ENCODE measurements at places on chromosomes 1 and 21.

GRCh38 chr1:37274938-37275631 is 199.3 kb upstream of the ZC3H12A start:
- DNase-seq = no peak

- no peak for DNase-seq
These were observed 35.8 kb upstream of the PLXNA2 start for GRCh38 chr1:208279826-208280588.

GRCh38 chr1:29550119-29550841 is 314.0 kb downstream of the PTPRU start:
- DNase-seq = no peak

GRCh38 chr1:108747898-108748297 is 1.4 kb downstream of the STXBP3 start:
- DNase-seq = no peak

DNA sequence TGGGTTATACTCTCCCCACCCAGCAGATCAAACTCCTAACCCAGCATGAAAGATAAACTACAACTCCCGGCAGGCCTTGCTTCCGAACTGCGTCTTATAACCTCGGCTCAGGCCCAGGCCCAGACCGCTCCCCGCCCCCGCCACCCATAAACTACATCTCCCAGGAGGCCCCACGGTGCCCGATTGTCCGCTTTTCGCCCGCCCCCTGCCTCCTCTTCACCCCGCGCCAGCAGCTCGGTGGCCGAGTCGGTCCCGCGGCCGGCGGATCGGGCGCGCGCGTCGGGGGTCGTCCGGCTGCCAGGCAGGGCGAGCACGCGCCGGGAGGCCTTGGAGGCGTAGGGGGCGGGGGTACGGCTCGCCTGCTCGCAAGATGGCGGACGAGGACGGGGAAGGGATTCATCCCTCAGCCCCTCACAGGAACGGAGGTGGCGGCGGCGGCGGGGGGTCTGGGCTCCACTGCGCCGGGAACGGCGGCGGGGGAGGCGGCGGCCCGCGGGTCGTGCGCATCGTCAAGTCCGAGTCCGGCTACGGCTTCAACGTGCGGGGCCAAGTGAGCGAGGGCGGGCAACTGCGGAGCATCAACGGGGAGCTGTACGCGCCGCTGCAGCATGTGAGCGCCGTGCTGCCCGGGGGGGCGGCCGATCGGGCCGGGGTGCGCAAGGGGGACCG is at the start of gene SNX27:
Gene SNX27 (plus strand): TSS at position 219 of the 669 bp plus-strand sequence. CDS start 152 bp downstream, at position 371.
- peak; percentile 90 for DNase-seq

DNA sequence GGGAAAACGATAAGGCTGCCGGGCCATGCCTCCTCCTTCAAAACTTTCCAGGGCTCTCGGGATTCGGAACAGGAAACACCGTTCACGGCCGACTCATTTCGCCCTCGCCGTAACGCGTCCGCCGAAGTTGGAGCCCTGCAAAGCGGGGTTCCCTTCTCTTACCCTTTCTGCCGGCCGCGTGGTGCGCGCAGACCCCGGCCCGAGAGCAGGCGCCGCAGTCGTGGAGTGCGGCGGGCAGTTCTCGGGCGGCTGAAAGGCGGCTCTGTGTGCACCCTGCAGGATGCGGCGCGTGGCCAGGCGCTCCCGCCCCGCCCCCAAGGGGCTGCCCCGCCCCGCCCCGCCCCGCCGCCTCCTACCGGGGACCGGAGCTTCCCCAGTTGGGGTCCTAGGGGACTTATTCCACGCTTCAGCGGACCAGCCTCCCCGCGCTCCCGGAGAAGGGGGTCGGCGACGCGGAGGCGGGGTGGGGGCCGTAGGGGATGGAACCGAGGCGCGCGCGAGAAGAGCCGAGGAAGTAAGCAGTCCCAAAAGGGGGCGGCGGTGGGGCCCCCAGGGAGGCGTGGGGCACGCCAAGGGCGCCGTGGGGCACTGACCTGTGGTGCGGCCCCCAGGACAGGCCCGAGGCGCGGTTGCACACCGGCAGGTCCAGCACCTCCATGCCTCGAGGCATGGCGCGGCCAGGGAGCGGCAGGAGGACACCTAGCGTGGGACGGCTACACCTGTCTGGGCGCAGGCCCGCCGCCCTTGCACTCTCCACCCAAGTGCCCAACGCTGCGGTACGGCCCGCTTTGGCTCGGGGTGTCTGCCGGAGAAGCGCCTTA is at the start of gene MCOLN2:
Gene MCOLN2 (minus strand): TSS at position 268 of the 821 bp plus-strand sequence. CDS start 241 bp downstream, at position 27.
- DNase-seq = peak; percentile 39

DNA sequence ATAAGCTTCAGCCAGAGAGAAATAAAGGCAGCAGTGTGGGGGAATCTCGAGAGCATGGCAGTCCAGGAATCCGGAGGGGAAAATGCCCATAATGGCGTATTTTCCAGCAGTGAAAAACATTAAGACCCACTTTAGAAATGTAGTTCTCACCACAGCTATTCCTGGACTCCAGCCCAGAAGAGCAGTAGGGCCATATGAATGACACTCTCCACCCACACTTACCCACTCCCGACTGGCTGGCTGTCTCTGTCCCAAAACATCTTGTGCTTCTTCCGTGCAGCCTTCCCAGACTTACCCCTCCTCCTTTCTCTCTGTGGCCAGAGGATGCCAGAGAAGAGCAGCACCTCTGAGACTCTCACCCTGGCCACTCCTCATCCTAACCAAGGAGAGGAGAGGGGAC is 56.4 kb downstream of the TRABD2B start:
- DNase-seq = no peak

DNA sequence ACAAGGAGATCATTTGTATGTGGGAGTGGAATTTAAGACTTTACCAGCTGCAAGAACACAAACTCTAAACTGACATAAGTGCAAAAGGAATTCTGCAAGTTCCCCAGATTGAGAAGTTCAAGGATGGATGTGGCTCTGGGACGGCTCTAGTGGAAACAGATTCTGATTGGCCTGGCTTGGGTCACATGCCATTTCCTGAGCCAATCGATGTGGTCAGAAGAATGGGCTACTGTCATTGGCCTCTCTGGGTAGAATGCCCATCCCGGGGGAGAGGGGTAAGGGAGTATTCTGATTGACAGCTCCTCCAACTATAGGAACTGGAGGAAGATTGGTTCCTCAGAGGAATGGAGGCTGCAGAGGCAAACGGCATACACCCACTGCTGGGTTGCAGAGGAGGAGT is 6.0 kb upstream of the IFNLR1 start:
- no peak for DNase-seq

DNA sequence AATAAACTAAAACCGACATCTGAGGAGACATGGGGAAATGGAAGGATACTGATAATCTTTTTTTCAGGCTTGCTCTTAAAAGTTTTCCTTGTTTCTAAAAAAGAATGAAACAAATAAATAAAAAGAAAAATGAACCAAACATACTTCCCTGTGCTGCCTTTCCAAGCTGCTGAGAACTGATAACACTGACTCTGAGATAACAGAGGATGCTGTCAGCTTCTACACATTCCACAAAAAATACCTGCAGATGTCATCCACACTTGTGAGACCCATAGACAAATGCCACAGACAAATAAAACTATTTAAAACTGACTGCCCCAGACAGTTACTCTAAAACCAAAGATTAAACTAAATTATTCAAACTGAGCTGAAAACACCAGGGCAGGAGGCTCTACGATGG is 12.0 kb upstream of the OR6K3 start:
- no peak for DNase-seq

GRCh38 chr1:150444232-150444631 is 43.0 kb upstream of the TARS2 start:
- no peak for DNase-seq
